A549 treated with AZD2906 at 1 μM for 4 hours (cell line): ENCODE measurements at places on chromosomes 2 and 18. TPM values are rescaled to one million over a fixed set of nuclear protein-coding genes. Genes with fewer than 3 reads are reported as not detected.

LBX2 gene
- total RNA-seq: 3.2 to 4.3 TPM (median 3.8 TPM) in 5 replicates

MXD1 gene
- total RNA-seq: 2.1 to 2.9 TPM (median 2.2 TPM) in 5 replicates

TGFA gene
- total RNA-seq: 4.3 to 5.7 TPM (median 4.6 TPM) in 5 replicates

KANSL3 gene
- total RNA-seq: 21.6 to 24.3 TPM (median 22.3 TPM) in 5 replicates

VIT gene
- not detected in 5 replicates for total RNA-seq

HTR2B gene
- total RNA-seq: 0.03 TPM in 2 of 5 replicates, not detected in the others

TGOLN2 gene
- 84.4 to 110 TPM (median 95.0 TPM) in 5 replicates for total RNA-seq

RAPGEF4 gene
- total RNA-seq: 0.16 to 0.35 TPM (median 0.18 TPM) in 5 replicates

CD207 gene
- total RNA-seq: not detected in 5 replicates

SERPINB7 gene
- 1.6 to 3.0 TPM (median 2.2 TPM) in 5 replicates for total RNA-seq

MAPRE3 gene
- 9.1 to 11.4 TPM (median 9.9 TPM) in 5 replicates for total RNA-seq

RUFY4 gene
- 0.08 TPM in 1 of 5 replicates, not detected in the others for total RNA-seq

FAHD2B gene
- 11.5 to 13.5 TPM (median 12.2 TPM) in 5 replicates for total RNA-seq

PPP1R1C gene
- total RNA-seq: 1.3 to 2.1 TPM (median 1.6 TPM) in 5 replicates

MAL gene
- total RNA-seq: 0.14 to 0.34 TPM (median 0.25 TPM) in 5 replicates
